ENCODE measurements at places on chromosomes 11 and 22.

DNA sequence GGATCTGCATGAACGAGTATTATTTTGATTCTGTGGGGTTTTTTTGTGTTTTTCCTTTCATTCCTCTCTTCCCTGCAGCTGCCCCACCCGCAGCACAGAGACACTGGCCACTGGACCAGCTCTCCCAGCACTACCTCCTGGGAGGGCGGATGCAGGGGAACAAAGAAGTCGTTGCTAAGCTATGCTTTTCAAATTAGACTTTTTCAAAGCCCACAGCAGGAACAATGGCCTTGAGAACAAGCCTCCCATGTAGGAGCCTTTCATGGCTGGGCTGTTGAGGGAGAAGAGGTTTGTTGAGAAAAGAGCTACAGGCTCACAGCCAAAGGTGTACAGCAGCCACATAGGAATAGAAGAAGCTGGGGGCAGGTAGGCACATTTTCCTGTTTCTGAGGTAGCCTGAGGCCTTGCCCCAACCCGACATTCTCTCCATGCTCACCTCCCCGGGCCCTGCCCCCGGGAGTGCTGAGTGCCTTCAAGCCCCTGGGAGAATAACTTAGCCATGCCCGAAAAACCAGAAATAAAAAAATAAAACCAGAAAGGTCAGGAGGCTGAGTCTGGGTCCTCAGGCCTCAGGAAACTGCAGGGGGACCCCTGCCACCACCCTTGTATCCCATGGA lies 20.5 kb upstream of the SYT12 start:
- no peak for DNase-seq

DNA sequence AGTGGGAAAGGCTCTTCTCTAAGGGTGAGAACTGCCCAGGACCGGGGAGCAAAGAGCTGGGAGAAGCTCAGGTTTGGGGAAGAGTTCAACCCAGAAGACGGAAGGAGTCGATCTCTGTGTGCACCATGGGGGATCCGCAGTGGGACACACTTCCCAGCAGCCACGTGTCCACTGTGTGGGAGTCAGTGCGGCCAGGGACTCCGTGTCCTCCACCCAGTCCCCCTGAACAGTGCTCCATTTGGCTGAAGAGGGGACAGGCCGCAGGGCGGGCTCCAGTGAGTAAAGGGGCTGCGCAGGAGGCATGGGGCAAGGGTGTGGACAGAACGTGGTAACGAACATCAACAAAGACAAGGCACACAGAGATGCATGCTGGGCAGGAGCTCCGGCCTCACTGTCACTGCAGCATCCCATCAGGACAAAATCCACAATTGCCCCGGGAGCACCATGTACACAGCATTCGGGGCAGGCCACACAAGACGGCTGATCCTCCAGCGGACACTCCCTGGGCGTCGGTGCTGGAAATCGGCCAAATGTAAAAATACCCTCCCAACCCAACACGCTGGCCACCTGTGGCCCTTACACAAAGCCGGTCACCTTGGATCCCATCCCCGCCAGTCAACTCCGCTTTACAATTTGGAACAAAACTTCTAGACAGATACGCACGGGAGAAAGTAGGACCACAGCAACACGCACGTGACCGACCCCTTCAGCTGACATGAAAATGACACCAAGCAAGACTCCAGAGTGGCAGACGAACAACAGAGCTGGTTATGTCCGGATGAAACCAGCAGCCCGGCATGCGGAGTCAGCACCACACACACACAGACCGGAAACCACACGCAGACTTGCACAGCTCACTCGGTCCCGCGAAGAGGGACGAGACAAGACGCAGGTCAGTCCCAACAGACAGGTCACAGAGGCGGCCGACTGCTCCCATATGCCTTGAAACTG lies 366.8 kb downstream of the SHANK2 start:
- no peak for DNase-seq

- no peak for DNase-seq
Observed at GRCh38 chr11:63683133-63683991, 2.1 kb downstream of the RTN3 start.

DNA sequence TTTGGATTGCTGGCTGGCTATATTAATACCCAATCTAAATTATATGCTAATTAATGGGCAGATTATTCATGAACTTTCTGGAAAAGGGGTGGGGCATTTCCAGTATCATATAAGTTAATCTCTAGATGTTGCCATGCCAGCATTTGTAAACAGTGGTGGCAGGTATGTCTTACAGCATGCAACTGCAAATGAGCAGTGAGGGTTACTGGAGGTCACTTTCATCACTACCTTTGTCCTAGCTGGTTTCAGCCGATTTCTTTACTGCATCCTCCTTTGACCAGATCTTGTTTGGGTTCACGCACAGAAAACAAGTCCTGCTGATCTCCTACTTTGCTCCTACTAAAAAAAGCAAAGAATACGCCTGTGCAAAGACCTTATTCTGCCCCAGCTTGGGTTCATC lies 89.1 kb upstream of the USP47 start:
- no peak for DNase-seq

DNA sequence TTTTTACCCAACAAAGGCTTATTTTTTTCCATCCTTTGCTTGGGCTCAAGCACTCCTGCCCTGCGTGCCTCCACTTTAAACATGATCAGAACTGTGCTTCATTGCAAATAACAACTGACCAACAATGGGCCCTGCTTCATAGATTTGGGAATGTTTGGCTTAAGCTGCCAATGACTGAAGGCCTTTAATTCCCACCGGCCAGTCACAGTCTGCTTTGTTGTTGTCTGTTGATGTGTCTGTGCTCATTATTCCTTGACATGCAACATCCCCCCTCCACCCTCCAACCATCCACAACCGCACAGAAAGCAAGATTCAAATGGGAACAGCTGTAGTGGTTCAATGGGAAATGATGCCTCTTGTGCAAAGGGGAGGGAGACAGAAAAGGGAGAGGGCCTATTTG lies 23.0 kb downstream of the PAX6 start:
- no peak for DNase-seq

GRCh38 chr11:73184953-73185671 lies 33.0 kb upstream of the P2RY2 start:
- no peak for DNase-seq

- no peak for DNase-seq
Observed at GRCh38 chr22:44023404-44024287, 456 bp upstream of the PARVB start.

- no peak for DNase-seq
Observed at GRCh38 chr11:119754199-119754598, 25.2 kb upstream of the NECTIN1 start.

DNA sequence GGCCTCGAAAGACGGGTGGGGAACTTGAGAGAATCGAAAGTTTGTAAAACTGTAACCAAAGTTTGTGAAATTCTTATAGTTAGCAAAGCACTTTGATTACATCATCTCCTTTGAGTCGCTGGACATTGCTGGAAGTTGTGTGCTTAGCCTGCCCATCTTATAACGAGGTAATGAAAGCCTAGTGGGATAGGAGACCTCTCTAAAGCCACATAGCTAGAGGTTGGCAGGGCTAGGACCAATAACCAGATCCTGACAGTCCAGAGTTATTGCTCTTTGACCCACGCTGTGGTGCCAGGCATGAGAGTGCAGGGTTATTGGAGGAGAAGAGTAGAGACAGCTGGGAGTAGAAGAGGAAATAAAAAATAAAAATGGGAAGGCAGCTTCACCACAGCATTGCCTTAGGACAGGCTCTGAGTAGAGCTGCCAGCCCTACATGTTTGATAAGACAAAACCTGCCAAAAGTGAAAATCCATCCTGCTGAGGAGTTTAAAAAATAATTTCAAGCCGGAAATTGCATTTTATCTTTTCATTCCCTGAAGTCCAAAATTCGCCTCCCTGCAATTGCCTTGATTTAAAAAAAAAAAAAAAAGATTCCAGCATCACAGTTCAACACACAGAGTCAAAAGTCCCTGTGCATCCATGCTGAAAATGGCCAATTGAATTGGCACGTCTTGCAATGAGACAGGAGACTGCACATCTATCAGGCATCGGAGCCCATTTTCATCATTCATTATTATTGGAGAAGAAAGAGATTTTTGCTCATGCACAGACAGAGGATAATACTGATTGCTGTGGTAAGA lies 225.5 kb upstream of the POU2AF2 start:
- DNase-seq = no peak

DNA sequence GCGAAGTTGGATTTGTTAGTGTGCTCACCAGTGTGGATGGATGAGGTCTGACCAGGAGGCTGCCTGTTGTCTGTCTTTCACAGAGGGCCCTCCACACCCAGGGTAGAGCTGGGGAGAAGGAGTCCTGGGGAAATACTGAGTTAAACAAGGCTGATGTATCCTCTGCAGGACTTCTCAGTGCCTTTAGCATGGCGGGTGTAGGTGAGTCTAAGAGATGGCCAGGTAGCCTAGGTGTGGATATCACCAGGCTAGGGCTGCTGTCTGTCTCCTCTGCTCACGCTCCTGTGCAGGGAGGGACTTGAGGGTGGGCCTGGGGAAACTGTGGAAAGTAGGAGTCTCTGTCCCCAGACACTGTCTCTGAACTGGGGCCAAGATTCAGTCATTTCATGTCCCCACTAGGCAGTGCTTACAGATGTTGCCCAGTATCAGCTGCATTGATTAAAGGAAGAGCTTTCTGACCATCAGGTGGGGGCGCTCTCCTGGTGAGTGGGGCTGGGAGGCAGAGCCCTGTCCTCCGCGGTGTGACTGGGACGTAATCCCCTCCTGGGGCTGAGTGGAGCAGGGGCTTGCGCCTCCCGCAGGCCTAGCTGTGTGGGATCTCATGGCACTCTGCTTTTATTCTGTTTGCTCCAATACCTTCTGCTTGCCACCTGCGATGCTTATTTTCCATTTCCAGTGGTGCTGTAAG lies 35.5 kb upstream of the CCDC188 start:
- DNase-seq = no peak

GRCh38 chr22:50060441-50061140 lies 2.5 kb upstream of the TTLL8 start:
- no peak for DNase-seq

DNA sequence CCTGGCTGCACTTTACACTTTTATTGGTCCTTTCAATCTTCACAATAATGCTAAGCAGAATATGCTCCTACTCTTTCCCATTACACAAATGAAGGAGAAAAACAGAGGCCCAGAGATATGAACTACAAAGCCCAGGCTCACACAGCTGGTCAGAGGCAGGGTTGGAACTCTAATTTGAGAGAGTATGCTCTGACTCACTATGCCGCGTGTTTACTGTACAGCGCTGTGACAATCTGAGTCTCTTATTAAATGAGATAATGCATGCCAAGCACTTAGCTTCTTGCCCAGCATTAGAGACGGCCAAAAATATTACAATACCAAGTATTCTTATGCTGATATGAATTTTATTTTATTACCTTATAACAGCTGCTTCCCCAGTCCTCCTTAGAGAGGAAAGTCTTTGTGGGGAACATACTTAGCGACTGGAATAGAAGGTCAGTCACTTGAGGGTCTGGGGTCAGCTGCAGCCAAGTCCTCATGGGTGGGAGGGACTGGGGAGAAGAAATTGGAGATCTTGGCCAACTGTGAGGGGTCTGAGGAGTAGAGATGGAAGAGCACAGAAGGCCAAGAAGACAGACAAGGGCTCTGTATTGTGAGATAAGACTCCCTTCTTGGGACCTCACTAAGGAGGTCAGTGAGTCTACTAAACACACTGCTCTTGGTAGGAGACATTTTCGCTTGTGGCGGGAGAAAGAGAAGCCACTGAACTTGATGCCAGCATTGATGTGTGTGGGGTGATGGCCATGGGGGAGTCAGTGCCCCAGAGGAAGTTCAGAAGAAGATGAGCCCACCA lies 150.8 kb upstream of the TIMP3 start:
- no peak for DNase-seq

- no peak for DNase-seq
Observed at GRCh38 chr22:25645266-25645665, 80.8 kb downstream of the GRK3 start.

GRCh38 chr11:17354601-17354991 lies 3.0 kb downstream of the NCR3LG1 start:
- no peak for DNase-seq

- DNase-seq = no peak
Observed at GRCh38 chr11:34823197-34823596, 93.0 kb downstream of the APIP start.

GRCh38 chr22:29734838-29735237 lies 15.0 kb downstream of the CABP7 start:
- DNase-seq = no peak

GRCh38 chr22:24465566-24465965 lies 29.6 kb upstream of the UPB1 start:
- no peak for DNase-seq

DNA sequence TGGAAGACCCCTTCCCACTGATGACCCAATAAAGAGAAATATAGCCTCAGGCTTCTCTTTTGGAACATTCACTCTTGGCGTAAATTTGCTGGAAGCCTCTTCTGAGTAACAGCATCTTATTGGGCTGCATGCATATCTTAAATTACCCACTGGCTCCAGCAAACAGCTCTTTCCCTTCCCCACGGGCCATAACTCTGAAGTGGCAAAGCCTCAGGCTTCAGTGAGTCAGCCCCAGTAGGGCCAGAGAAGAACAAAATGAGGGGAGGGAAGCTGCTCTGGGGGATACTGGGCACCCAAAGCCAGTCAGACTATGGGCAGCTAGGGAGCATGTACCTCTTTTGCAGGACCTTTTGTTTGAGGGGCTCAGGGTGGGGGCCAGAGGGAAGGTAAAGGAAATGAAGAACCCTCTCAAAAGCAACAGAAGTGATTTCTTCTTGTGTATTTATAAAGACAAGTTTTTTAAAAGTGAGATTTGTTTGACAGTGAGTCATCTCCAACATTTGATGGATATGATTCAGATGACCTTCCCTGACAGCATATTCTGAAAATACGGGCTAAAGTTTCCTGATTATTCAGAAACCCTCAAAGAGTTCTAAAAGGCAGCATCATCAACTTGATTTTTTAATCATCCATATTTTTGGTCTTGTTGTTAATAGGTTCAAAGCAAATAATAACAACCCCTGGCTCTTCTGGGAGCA lies 203.4 kb downstream of the KIF18A start:
- DNase-seq = no peak

DNA sequence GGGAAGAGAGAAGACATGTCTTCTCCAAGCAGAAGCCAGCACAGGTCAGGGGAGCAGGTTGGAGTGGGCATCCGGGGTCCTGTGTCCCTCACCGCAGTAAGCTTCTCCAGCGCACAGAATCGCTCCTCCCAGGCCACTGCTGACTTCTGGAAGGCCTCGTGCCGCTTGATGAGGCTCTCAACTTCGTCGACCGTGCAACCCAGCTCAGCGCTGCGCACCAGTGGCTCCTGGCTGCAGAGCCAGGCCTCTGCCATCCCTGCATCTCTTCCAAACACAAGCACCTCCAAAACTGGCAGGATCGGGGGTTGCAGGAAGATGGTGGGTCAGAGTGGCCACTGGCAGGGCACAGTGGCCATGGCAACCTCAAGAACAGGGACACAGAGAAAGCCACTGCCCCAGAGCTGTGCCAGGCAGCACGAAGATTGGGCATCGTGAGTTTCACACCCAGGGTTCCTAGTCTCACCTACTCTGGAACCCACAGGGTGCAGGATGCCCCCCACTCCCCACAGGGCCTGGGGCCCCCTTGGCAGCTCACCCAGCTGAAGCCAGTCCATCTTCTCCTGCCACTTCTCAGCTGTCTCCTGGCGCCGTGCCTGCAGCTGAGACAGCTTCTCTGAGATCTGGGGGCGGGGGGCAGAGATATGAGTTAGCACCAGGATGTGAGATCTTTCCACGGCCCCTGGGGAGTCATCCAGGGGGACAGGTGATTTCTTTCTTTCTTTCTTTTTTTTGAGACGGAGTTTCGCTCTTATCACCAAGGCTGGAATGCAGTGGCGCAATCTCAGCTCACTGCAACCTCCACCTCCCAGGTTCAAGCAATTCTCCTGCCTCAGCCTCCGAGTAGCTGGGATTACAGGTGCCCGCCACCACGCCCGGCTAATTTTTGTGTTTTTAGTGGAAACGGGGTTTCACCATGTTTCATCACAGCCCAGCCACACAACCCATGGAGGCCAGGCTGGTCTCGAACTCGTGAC lies 11.2 kb upstream of the RBM4B start:
- DNase-seq = no peak

GRCh38 chr11:32433101-32433913 lies 2.0 kb downstream of the WT1 start:
- no peak for DNase-seq

Measured in DMS 273 treated with DMSO at 0.1 percent for 48 hours (cell line).